Activated T-cell treated with anti-CD3 and anti-CD28 coated beads, Interleukin-2, amount 50 U/mL, for 1 hour (primary cell): ENCODE measurements at places on chromosomes 6 and 20.

DNA sequence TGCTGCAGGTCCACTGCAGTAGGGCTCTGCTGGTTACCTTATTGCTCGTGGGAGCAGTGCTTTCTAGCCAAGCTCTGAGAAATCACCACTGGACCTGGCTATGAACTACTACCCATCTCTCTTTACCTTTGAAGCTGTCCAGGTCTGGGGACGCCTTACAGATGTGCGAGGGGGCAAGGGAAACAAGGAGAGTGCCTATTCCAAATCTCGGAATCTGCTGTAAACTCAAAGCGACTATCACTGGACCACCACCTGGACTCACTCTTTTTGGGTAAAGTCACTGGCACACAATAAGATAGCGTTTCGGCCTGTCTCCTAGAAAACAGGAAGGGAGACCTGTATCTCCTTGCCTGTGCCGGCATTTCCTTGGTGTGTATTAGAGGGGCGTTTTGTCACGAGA, 5.3 kb downstream of the NRN1 start:
- no peak for DNase-seq

- no peak for DNase-seq
Observed at GRCh38 chr6:24255676-24256075, 102.2 kb downstream of the DCDC2 start.

DNA sequence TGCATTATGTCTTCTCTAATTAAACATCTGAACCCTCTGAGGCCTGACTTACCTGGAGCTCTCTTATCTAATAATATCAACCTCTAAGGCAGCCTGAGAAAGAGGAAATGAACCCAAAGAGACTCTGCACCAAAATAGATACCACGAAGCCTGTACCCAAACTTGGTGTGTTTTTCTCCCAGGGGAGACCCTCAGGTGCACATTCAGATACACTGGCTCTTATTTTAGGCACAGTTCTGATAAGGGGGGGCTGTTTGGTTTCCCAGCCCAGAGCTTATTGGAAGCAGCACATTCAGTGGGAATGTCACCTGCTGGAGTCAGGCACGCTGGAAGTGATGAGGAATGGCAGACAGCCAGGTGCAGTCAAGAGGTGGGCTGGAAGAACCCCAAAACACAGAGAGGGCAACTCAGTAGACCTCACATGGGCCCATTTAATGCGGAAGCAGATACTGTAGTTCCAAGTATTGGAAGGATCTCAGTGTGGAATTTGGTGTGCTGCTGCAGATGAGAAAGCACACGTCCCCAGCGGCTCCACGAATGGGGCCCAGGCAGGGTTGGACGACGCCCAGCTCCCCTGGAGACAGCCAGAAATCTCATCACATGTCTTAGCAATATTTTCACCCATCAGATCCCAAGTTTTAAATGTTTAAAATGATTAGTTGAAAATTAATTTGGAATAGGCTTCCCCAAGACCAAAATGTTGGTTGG, 9.7 kb upstream of the CCR6 start:
- DNase-seq: no peak

DNA sequence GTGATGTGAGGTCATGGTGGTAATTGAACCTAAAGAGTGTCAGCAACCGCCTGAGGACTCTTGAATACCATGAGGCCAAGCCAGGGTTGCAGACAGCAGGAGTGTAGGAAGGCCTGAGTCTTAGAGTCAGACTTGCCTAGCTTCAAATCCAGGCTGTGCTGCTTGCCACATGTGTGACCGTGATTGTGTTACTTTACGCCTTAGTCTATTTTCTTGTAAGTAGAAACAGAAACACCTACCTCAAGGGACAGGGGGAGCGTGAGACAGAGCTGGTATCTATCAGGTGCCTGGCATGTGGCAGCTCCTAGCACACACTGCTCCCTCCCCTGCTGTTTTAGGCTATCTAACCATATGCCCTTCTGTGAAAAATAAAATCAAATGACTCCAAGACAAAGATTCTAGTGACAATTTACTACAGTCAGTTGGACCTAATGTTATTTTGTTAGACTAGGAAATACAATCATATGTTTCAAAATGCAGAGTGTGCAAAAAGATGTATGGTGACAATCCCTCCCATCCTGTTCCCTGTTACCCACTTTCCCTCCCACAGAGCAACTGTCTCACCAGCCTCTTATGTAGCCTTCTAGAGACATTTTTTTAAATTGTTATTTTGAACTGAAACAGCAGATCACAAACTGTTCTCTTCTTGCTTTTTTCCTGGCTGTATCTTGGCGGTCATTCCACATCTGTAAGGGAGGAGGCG, 21.7 kb downstream of the TAF8 start:
- no peak for DNase-seq

DNA sequence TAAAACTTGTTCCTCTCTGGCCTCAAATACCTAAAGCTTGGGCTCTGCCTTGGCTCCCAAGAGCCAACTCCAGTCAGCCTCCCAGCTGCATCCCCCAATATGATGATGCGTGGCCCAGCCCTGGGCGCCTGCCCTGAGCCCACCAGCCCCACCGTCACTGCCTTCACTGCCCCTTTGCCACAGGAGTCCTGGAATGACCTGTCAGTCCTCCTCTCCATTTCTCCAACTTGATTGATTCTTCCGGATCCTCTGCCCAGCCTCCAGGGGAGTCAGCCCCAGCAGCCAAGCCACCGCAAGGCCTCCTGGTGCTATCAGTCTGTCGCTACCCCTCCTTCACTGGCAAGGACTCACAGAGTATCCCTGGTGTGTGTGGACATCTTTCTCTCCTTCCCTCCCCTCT, 96.7 kb upstream of the PMEPA1 start:
- DNase-seq: no peak

GRCh38 chr20:22763257-22763906, 179.0 kb upstream of the FOXA2 start:
- DNase-seq: no peak

GRCh38 chr20:19274412-19275015, 62.1 kb downstream of the SLC24A3 start:
- no peak for DNase-seq

- DNase-seq: peak; percentile 20
Observed at GRCh38 chr6:134111062-134111677, 58.7 kb upstream of the SLC2A12 start.

GRCh38 chr6:114785235-114786127, 442.7 kb upstream of the HS3ST5 start:
- no peak for DNase-seq

GRCh38 chr6:46381057-46381456, 110.2 kb downstream of the RCAN2 start:
- no peak for DNase-seq

- no peak for DNase-seq
Observed at GRCh38 chr6:113356139-113356538, 501.0 kb upstream of the MARCKS start.
